ENCODE measurements at places on chromosomes 11 and 22.

DNA sequence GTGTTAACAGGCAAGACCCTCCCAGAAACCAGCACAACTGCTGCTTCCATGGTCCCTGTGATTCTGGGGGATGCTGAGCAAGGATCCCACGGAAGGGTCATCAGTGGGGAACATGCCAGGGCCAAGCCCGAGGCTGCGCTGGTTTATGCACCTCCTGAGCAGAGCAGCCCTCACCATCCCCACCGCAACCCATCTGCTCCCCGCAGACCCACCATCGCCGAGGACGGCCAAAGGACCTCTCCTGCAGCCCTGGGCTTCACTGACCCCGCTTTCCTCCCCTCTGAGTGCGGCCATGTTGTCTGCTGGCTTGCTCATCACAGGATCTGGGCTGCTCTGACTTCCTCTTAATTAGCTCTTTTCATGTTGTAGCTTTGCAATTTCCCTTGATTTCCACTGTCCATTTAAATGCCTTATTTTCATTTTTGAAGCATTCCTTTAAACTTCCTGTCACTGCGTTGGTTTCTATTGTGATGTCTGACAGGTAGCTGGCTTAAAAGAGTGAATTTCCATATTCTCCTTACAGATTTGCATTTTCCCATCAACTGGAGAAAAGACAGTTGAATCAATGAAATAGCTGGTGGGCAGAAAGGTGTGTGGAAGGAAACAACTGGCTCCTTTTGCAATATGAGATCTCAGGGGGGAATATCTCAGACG is 14.9 kb downstream of the TP53AIP1 start:
- DNase-seq: no peak

DNA sequence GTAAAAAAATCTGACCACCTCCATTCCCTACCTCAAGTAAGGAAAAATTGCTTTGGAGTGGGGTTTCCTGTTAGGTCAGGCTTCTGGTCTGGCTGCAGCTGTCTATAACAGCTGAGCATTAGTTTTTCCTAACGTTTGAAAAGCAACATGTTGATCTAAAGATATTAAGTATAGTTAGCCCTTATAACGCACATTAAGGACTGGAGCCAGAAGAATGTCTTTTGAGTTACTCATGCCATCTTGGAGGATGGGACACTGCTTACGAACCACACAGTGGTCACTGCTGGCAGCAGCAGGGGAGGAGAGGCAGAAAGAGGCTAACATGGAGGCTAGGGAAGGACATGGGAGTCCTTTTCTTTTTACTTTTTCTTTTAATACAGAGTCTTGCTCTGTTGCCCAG is 44.1 kb upstream of the GDPD4 start:
- DNase-seq: no peak

DNA sequence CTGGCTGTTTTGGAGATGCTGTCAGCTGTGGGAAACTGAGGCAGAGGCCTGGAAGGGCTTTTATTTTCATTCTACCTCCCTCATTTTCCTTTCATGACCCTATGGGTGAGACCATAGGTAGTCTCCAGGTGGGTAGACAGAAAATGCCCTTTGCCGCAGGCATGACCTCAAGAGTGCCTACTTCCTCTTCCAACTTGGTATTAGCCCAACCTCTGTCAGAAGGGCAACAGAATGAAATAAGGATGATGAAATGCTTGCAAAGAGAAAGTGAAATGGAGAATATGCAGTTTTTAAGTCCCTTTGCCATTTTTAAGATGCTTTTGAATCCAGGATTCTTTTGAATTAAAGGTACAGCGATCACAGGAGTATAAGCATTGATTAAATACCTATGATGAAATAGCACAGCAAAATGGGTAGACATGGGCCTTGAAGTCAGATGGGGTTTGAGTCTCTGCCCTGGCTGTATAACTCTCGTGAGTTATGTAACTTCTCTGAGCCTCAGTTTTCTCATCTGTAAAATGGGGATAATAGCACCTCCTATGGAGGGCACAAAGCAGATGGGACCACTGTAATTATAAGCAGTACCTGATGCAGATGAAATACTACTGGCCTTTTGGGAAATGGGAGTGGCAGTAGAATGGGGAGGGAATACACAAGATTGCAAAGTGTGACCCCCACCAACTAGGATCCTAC is 3.7 kb downstream of the ASPHD2 start:
- no peak for DNase-seq

DNA sequence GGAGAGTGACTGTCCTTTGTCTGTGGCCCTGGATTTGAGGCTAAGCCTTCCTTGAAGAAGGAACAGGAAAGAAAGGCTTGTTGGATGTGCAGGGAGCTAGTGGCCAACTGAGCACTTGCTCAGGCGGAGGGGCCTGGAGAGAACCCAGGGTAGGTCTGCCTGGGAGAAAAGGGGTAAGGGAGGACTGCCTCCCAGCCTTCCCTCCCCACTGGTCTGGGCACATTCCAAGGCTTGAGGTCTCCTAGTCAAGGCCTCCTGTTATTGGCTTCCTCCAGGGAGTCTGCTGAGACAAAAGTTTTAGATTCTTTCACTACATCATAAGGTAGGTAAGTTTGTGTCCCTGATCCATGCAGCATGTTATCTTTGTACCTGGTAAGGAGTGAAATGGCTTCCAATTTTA is 15.2 kb downstream of the KCNQ1OT1 start:
- DNase-seq: no peak

DNA sequence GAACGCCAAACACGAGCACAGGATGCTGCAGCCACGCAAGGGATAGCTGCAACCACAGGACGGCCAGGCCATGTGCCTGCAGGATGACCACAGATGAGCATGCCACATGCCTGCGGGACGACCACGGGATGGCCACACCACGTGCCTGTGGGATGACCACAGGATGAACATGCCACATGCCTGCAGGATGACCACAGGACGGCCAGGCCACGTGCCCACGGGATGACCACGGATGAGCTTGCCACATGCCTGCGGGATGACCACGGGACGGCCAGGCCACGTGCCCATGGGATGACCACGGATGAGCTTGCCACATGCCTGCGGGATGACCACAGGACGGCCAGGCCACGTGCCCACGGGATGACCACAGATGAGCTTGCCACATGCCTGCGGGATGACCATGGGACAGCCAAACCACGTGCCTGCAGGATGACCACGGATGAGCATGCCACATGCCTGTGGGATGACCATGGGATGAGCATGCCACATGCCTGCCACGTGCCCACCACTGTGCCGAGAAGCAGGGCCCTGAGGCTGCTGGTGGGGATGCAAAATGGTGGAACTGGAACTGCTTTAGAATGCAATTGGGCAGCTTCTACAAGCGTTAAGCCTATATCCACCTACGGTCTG is 12.8 kb upstream of the MOB2 start:
- no peak for DNase-seq

GRCh38 chr11:96152623-96153022 is 190.4 kb downstream of the MAML2 start:
- DNase-seq: no peak

DNA sequence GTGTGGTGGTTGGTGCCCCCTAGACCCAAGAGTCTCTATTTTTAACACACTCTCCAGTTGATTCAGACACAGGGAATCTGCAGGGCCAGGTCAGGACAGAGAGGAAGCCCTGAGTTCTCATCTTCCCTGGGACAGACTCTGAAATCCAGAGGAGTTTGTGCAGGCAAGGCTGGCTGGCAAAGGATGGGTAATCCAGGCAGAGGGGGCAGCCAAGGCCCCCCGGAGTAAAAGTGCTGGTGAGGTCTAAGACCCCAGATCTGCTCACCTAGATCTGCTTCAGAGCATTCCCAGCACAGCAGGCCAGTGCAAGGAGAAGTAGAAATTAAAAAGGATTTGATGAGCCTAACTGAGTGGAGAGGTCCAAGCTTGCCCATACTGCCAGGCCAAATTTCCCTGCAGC is 40.6 kb upstream of the MN1 start:
- DNase-seq: no peak

- no peak for DNase-seq
These were observed 74.9 kb upstream of the NARS2 start for GRCh38 chr11:78649361-78650215.

DNA sequence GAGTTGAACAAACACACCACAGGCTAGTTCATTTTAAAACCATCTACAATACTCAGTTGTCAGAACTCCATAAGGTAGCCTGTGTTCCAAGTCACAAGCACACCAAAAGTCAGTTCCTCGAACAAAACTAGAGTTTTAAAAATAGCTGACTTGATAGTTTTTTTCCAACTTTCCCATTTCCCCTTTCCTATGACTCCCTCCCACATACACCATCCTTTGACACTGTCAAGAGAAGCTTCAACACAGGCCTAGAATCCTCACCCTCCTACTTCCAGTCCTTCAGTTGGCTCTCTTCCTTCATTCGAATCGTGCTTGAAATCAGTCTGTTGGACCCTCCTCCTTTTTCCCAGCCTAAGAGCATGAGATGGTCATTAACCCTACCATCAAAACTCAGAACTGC is 105.7 kb upstream of the AKIP1 start:
- no peak for DNase-seq

GRCh38 chr11:77267962-77268361 is 33.5 kb downstream of the GDPD4 start:
- DNase-seq: no peak

GRCh38 chr11:11844272-11844671 is 2.5 kb downstream of the USP47 start:
- no peak for DNase-seq

DNA sequence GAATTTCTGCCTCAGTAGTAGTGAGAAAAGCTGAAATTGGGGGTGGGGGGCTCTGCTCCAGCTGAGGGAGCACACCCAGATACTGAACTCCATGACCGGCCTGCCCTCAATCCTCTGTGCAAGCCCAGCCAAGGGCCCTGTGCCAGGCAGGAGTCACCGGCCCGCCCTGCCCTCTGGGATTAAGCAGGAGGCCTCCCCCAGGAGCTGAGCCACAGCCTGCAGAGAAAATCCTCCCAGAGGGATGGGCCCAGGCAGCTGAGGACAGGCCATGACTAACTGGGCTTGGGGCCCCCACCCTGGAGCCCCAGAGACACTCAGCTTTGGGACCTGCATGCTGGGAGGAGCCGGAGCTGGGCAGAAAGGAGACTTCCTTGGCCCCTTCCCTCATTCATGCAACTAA is 48.8 kb downstream of the MN1 start:
- DNase-seq: no peak

GRCh38 chr11:94450048-94450447 is 43.6 kb downstream of the MRE11 start:
- DNase-seq: no peak

DNA sequence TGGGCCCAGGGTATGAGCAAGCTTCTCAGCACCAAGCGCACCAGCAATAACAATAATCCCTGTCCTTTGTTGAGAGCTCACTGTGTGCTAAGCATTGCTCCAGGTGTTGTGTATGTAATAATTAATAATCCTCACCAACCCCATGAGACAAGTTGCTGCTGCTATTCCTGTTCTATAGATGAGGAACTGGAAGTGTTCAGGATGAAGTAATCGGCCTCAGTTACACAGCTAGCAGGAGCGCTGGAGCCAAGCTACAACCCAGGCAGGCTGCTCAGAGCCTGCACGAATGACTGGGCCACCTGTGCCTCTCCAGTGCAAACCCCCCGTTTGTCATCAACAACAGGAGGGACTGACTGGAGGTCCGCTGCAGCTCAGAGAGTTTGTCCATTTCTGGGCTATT is 35.2 kb upstream of the CECR2 start:
- DNase-seq: no peak

- no peak for DNase-seq
These were observed 41.8 kb downstream of the SLN start for GRCh38 chr11:107669893-107670601.

GRCh38 chr11:61418136-61418535 is 11.6 kb downstream of the CPSF7 start:
- no peak for DNase-seq

DNA sequence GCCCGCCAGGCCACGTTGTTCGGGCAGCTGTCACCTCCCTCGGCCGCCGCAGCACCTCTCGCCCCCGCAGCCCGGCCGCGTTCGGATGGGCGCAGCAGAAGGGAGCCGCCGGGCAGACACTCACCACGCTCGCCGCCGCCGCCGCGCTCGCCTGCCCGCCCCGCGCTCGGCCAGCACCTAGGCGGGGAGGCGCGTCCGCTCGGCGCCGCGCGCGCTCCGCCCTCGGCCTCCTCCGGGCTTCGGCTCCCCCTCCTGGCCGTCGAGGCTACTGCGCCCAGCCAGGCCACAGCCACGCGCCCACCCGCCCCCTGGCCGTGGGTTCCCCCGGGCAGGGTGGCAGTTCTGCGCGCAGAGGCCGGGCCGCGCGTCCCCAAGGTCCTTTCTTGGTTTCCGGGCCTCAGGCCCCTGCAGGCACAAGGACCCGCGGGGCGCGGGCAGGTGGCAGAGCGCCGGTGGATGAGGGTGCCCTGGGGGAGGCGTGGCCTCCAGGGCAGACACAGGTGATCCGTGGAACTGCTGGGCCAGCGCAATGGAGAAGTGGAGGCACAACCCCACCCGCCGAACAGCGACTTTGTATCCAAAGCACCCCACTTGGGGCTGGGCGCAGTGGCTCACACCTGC is at the start of gene SLC25A22:
Gene SLC25A22, minus strand, starts transcription at position 189 of the 621 bp plus-strand sequence. CDS start 3,275 bp downstream, outside the sequence.
- DNase-seq: peak; percentile 78

GRCh38 chr11:78910322-78910721 is 335.7 kb upstream of the NARS2 start:
- no peak for DNase-seq

- DNase-seq: no peak
These were observed 38.7 kb upstream of the CDON start for GRCh38 chr11:126101251-126101929.

GRCh38 chr22:19740586-19740985 is 17.2 kb downstream of the GP1BB start:
- no peak for DNase-seq

DNA sequence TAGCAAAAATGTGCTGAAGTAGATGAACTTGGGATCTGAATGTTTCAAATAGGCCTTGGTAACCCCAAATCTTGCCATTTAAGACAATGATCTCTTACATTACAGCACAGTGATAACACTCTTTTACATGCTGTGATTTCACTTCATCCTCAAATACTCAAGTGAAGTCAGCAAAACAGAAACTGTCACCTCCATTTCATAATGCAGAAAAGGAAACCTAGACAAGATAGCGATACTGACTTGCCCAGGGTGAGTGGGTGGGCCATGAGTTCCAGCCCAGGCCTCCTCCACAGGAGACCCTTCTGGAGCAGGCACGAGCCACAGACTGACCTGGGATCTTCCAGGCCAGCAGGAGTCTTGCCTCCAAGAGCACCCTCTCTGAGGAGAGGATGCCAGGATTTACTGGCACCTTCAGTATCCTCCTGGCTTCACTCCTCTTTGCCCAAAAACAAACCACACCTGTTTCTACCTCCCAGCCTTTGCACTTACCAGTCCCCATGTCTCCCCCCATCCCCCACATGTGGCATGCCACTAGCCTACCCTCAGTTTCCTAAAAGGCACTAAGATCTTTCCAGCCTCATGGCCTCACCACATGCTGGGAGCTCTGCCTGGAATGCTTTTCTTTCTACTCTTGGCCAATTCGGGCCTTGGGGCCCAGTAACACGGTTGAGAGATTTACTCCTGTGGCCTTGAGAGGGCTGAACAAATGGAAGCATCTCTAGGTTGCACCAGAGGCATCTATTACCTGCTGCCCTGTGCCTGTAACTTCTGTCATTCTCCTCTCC is 1.9 kb upstream of the DGAT2 start:
- DNase-seq: no peak

- DNase-seq: no peak
These were observed 70.6 kb upstream of the EP300 start for GRCh38 chr22:41021613-41022454.

GRCh38 chr22:25125693-25126357 is 73.8 kb upstream of the CRYBB3 start:
- DNase-seq: no peak

Data from stimulated activated CD4-positive, alpha-beta T cell treated with anti-CD3 and anti-CD28 coated beads, Interleukin-1b, Interleukin-23, amount 100 ng/mL, for 1 hour (primary cell).